ENCODE measurements at places on chromosomes 6 and 20.

GRCh38 chr6:55512904-55513303 lies 66.1 kb downstream of the HMGCLL1 start:
- DNase-seq = no peak

GRCh38 chr6:118781897-118782296 lies 112.1 kb upstream of the ASF1A start:
- DNase-seq = no peak

DNA sequence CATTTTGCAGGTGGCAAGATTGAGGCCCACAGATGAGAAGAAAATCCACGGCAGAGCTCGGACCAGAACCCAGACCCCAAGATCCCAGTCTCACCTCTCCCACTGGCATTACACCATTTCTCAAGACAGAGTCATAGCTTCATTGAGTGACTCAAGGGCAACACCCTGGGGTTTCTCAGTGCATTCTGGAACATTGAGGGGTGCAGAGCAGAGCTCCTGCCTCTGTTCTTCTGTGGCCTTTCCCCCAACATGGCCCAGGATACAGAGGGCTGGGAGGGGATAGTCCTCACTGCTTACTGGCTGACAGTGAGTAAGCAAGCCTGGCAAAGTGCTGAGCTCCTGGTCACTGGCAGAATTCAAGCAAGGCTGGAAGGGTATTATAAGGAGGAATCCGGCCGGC lies 74.0 kb downstream of the MDGA1 start:
- no peak for DNase-seq

DNA sequence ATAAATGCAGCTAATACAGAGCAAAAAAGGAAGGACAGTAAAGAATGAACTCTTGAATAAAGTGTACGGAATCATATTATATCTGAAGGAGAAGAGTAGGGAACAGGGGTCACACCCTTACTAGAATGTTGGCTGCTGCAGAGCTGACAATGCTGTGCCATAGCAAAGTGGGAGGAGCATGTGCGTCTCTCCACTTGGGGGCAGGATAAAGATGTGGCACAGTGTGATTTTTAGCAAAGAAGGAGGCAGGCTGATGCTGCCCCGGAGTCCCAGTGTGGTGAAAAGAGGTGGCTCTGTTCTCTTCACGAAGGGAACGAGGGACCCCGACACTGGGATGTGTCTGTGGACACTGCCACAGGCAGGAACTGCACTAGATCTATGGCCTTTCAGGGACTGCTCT lies 67.5 kb downstream of the INSM1 start:
- DNase-seq = no peak

DNA sequence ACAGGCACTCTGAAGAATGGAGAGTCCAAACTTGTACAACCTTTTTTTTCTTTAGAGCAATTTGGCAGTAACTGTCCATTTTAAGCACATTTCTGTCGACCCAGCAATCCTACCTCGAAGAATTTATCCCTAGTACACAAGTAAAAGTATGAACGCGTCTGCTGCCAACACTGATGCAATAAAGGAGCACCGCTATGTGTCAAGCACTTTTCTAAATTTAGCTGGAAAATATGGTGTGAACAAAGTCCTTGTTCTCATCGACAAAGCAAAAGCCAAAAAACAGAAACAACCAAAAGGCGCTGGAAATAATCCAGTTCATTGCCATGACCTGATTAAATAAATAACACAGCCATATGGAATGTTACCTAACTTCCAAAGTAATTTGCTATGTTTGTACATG lies 1.1 kb downstream of the DPM1 start:
- no peak for DNase-seq

DNA sequence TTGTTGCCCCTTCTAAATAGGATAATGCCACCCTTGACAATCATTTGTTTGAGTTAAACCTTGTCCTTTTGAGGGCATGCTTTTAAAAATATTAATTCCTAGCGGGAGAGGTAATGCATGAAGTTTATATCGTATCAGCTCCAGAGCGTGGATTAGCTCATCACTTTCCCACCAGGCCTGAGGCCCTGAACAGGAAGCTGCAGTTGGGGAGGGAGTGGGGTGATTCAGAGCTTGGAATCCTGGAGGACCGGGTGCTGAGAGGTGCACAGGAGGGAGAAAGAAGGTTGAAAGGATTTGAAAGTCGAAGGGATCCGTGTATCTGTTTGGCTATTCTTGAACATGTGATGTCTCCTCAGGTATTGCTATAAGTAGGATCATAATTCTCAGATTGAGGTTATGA lies 25.0 kb downstream of the ZDHHC14 start:
- DNase-seq = no peak

DNA sequence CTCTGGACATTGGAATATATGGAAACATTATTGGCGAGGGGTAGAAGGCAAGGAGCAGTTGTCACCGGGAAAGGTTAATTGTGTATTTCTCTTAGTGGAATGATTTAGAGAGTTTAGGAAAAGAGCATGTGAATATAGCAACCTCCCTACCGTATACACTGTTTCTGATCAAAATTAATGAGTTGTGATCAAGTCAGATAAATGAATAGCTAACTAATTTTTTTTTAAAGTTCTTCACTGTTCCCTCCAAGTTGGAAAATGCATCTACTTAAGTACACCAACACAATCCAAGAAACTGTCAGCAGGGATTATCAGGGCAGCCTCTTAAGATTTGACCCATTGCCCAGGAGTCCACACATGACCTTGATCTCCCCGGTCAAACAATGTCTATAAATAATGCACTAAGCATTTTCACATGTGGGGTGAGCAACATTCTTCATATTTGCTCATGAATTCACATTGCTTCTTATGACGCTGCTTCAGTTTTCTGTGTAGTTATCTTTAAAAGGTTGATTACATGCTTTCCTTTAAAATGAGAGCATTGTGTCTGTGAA lies 680.8 kb upstream of the NRSN1 start:
- no peak for DNase-seq

- no peak for DNase-seq
These were observed 469 bp downstream of the GTSF1L start for GRCh38 chr20:43726333-43726732.

DNA sequence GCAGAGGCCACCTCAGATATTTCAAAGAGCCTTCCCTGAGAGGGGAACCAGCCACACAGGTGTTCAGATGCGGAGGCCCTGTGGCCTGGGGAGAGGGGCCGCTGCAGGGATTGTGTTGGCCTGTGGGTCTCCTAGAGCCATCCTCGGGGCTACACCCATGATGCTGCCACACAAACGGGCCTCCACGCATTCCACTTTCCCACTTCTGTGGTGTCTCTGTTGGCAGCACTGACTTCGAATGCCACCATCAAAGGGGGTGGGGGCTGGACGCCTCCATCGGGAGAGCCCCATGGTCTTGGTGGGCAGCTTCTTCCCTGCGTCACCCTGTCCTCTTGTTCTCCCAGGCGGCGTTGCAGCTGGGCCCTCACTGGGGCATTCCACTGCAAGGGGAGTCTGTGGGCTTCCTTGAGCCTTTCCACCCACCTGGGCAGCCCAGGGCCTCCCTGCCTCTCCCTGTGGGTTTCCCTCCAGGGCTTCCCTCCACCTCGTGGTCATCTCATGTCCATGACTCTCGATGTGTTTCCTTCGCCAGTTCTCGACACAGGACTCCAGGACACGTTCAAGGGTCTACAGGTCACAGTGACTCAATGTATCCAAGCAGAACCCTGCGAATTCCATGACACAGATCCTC lies 145.5 kb downstream of the ERMARD start:
- DNase-seq = no peak

- DNase-seq = no peak
These were observed 86.2 kb downstream of the VEGFA start for GRCh38 chr6:43856005-43856765.

DNA sequence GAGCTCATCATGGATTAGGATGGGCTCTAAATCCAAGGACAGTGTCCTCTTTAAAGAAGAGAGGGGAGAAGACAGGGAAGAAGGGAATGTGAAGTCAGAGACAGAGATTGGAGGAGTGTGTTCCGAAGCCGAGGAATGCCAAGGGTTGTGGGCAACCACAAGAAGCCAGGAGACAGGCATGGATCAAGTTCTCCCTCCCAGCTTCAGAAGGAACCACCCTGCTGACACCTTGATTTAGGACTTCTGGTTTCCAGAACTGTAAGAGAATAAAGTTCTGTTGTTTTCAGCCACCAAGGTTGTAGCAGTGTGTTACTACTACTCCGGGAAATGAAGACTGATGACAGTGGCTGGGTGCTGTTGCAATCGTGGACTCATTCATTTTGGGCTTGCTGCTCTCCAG lies 120.1 kb downstream of the RPS12 start:
- no peak for DNase-seq

GRCh38 chr6:100780648-100781047 lies 100.5 kb downstream of the ASCC3 start:
- no peak for DNase-seq

- no peak for DNase-seq
These were observed 3.9 kb upstream of the PRDM13 start for GRCh38 chr6:99602520-99603420.

GRCh38 chr20:42461965-42462593 lies 727.6 kb downstream of the PTPRT start:
- DNase-seq = no peak

- no peak for DNase-seq
These were observed 6.1 kb downstream of the MRS2 start for GRCh38 chr6:24408719-24409410.

DNA sequence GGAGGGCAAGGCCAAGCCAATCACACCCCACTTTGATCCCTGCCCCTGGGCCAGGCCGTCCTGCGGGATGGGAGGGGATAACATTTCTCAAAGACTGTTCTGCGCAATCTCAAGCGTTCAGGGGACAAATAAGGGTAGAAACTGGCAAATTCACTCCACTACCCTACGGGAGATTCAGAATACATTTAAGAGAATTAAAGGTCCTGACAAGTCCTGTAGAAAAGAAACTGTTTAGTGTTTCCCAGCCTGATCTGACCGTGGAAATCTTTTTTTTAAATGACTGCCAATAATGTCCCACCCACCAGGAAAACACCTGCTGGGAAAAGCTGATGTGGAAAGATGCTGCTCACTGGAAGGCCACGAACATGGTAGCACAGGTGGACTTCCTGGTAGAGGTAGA lies 140.6 kb upstream of the RNF24 start:
- DNase-seq = no peak

DNA sequence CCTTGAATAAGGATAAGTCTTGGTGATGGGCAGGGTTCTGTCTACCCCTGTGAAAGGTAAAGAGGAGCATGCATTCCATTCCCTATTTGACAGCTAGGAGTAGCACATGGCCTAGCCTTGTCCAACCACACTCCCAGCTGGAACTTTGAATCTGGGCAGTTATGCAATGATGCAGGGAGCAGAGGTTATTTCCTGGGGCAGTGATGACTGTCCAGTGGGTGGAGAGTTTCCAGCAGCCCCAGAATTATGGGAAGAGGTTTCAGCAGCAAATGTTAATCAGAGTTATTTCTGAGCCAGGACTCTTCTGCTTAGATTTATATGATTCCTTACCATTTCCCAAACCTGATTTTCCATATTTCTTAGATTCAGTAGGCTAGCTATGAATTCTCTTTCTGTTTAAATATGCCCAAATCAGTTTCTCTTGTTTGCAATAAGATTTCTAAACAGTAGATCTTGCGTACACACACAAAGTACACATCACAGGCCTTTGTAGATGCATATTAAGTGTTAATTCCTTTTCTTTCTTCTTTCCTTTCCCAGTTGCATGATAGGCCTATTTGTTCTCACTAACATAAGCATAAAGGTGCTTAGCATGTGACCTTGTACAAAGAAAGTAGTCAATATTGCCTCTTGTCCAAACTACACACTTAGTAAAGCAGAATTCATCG lies 17.3 kb upstream of the TXLNB start:
- no peak for DNase-seq

DNA sequence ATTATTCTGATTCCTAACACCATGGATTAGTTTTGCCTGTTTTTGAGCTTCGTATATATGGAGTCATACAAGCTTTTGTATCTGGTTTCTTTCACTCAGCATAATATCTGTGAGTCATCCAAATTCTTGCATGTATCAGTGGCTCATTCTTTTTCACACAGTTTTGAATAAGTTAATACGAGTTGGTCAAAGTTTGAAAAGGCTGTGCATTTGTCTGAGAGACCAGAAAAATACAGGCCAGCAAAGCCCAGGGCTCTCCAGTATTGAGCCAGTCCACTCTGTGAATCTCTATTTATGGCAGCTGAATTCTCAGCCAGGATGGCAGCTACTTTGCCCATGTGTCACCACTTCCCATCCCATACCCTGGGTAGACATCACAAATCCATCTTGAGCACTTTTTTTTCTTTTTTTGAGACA lies 7.2 kb upstream of the CHMP4B start:
- DNase-seq = no peak

- no peak for DNase-seq
These were observed 266.2 kb upstream of the ZFP64 start for GRCh38 chr20:52457826-52458225.

DNA sequence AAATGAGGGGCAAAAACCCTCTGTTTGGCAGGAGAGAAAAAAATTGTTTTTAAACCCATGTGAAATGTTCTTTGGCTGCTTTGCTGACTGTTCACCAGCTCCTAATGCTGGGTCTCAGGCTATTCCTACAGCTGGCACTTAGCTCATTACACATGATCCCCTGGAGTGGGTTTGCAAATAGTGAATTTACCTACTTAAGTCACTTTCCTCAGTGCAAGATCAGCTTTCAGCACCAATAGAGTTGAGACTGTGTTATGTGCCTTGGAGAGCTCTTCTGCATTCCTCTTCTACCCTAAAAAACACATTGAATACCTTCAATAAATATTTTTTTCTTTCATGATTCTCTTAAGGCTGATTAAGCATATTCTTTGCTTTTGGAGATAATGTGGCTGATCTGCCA lies 58.4 kb upstream of the PRDM1 start:
- no peak for DNase-seq

DNA sequence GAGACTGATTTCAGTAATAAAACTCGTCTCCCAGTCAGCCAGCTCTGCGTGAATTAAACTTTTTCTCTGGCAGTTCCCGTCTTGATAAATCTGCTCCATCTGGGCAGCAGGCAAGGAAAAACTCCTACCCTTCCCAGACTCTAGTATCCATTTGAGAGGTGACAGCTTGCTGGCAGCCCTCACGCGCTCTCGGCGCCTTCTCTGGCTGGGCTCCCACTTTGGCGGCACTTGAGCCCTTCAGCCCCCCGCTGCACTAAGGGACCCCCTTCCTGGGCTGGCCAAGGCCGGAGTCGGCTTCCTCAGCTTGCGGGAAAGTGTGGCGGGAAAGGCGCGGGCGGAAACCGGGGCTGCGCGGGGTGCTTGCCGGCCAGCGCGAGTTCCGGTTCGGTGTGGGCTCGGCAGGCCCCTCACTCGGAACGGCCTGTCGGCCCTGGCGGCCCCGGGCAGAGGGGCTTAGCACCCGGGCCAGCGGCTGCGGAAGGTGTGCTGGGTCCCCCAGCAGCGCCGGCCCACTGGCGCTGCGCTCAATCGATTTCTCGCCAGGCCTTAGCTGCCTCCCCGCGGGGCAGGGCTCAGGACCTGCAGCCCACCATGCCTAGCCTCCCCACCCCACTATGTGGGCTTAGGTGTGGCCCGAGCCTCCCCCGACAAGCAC lies 21.8 kb upstream of the GMPR start:
- no peak for DNase-seq

Measured in activated CD8-positive, alpha-beta memory T cell treated with anti-CD3 and anti-CD28 coated beads, Interleukin-2, amount 50 U/mL, for 4 hours (primary cell).